ENCODE measurements at places on chromosomes 12 and 14.
A peak's percentile ranks its signal among the peaks of the same experiment; 100 is the strongest.

DNA sequence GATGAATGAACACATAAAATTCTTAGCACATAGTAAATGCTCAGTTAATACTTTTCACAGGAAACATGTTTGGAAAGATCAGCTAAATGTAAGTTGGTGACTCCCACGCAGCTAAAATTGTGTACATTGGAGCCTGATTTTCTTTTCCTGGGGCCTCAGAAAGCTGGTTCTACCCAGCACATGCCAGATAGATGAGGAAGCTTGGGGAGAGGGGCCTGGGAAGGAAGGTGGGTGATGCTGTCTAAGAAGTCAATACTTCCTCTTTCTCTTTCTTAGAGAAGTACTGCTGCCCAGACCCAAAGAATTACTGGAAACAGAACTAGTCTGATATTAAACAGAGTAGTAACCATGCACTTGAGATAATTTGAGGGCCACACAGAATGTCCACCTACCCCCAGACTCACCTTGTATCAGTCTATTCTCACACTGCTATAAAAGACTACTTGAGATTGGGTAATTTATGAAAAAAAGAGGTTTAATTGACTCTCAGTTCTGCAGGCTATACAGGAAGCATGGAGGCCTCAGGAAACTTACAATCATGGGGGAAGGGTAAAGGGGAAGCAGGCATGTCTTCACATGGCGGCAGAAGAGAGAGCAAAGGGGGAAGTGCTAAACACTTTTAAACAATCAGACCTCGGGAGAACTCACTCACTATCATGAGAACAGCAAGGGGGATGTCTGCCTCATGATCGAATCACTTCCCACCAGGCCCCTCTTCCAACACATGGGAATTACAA, 123.3 kb upstream of the MED13L start:
- peak; percentile 91 for DNase-seq

- no peak for DNase-seq
These were observed 82.6 kb upstream of the COCH start for GRCh38 chr14:30791522-30792351.

DNA sequence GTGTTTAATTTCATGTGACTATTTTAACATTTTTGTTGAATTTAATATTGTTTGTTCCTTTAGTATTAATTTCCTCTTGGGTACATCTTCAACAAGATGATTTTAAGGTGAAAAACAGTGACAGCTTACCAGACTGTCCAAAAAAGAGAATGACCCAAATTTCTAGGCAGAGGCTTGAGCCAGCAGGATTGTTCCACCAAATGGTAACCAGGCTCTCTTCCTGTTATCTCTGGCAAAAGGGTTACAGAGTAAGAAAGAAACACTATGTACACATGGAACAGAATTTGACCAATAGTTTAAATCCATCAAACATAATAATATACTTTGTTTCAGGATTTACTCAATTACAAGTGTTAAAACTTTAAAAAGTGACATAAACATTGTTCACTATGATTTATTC, 39.0 kb downstream of the YAF2 start:
- DNase-seq: no peak

DNA sequence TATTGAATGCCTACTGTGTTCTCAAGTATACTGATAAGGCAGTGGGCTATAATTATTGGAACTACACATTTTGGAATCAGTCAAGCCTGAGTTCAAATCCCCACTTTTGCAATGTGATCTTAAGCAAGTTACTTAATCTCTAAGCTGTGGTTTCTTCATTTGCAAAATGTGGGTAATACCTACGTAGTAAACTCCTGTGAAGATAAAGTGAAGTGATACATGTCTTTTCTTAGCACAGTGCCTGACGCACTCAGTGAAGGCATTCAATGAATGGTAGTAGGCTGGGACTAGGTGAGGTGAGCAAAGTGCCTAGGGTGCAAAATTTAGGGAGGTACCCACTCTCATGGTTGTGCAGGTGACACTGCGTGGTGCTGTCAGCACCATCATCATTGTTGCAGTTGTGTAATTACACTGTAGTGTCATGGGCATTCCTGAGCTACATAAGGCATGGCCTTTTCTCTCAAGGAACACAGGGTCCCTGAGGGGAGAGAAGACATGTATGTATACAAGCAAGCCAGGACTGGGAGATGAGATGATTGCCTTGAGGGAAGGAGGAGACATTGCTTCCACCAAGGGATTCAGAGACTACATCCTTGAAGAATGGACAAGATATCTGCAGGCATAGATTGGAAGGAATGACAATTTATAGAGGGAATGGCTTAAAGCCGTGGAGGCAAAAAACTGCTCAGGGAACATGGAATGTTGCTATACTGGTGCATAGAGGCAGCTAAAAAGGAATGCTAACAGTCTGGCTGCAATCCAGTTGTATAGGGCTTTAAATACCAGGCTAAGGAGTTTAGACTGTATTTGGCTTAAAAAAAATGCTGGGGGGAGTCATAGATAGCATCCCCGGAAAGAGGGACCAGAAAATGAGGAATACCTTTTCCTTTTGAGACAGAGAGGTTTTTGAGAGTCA, 129.2 kb upstream of the ARHGAP5 start:
- no peak for DNase-seq

DNA sequence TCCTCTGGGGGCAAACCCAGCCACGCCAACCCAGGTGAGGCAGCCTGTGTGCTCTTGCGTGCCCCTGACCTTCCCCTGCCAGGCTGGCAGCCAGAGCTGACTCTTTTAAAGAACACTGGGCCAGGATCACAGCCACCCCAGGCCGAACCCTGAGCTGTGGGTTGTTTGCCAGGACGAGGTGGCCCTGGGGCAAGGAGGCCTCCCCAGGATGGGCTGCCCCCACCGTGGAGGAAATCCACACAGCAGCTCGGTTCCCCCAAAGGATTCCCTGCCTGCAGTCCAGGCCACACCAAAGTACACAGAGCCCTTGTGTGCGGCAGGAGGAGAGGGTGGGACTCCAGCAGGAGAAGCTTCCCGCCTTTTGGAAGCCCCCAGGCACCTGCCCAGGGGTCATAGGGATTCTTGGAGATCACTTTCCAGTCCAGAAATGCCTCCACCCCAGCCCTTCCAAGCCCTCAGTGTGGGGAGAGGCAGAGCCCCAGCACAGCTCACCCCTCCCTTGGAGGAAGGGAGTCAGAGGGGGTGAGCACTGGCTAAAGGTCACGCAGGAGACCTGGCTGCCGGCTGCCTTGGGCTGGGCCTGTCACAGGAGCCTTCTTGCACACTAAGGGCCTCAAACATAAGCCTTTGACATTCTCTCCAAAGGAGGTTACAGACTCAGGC, 115.6 kb downstream of the CALM1 start:
- no peak for DNase-seq

DNA sequence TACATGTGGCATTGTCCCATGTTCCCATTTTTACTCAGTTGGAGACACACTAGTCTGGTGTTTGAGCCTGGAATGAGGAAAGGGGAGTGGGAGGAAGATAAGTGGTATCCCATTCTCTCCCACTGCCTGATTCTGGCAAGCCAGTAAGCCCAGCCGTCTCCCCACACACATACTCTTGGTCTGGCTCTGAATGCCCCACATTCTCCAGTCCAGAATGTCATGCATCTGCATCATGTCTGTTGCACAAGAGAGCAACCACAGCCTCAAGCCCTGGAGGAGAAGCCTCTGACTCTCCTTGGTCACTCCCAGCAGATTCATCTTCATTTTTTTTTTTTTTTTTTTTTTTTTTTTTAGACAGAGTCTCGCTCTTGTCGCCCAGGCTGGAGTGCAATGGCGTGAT, 48.0 kb downstream of the DRAM1 start:
- peak; percentile 93 for DNase-seq

DNA sequence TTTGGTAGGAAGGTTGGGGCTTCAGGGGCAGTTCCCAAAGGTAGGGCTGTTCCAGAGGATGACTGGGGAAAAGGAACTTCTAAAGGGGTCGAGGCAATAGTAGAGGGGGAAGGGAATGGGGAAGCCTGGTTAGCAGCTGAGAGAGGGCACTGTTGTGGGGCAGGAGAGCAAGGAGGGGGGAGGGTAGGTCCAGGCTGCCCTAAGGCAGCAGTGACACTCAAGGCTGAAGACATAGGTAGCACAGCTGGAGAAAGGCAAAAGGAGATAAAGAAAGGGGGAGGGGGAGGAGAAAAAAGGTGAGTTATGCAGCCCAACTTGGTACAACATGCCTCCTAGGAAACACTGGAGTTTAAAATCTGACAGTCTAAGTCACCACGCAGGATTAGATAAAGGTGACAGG, 3.9 kb downstream of the NACA start:
- no peak for DNase-seq

DNA sequence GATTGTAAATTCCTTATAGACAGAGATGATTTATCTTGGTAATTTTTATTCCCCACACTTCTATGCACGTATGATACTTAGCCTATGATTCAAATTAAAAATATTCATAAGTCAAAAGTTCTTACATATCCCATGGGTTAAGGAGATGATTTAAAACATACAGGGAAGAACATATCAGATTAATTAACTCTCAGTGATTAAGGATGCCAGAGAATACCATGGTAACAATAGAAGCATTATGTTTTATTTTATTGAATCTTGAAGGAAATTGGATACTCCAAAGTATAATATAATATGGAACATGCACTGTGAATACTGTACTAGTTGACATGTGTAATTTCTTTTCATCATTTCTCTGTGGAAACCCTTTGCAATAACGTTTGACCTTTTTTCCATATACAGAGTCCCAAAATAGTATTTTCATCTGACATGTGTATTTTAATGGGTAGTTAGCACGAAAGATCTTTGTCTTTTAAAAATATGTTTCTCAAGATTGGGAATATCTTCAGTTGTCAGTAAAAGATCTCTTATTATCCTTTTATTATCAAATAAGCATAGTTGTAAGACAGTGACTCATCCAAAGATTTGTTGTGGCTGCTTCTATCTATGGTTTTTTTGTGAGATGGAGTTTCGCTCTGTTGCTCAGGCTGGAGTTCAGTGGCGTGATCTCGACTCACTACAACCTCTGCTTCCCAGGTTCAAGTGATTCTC, 166.7 kb downstream of the RAD51B start:
- DNase-seq: no peak

GRCh38 chr14:99075771-99076375, 196.1 kb downstream of the BCL11B start:
- peak; percentile 75 for DNase-seq

DNA sequence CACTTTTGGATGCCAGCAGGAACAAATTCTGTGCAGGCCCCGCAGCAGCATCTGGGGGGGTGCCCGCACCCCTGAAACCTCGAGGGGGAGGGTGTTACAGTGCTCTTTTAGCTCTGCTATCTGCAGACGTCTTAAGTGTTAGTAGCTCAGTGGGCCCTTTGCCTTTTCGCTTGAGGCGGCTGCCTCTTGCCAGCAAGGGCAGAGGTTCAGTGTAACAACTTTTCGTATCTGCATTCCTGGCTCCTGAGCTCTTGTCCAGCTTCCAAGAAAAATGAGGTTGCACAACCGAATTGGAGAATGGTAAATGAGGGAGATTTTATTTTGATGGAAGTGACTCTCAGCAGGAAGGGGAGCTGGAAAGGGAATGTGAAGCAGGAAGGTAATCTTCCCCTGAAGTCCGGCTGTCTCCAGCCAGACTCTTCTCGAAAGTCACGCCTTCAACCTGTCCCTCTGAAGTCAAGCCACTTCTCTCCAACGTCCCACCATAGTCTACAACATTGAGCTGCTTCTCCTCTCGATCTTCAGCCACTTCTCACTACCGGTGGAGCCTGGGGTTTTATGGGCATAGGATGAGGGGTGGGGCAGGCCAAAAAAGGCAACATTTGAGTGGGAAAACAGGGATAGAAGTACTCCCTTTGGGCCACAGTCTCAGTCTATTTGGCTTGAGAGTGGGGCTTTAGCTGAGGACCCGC, 17.8 kb downstream of the TAS2R50 start:
- DNase-seq: no peak

DNA sequence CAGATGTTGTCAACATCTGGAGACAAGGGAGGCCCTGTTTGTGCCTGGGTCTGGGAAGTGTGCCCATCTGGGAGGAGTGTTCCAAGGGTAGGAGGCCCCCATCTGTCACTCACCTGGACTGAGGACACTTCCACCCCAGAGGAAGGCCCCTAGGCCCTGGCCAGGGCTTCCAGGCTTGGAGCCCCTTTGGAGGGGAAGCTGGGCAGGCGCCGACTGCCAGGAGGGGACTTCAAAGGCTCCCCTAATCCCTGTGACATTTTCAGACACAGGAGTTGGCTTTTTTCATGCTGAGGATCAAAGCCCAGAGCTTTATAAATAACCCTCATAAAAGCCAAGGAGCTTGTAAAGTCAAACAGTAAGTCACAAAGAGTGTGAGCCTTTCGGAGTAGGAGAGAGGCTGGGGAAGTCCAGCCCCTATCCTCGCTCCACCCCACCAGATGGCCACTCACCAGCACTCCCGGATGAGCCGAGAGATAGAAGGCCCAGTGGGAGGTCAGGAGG, 17.6 kb upstream of the FAM222A start:
- DNase-seq: no peak

- DNase-seq: no peak
These were observed 89.4 kb downstream of the BTG1 start for GRCh38 chr12:92056290-92056689.

GRCh38 chr12:123253641-123254459, 17.8 kb downstream of the CDK2AP1 start:
- DNase-seq: no peak

GRCh38 chr14:63276492-63277342, 42.0 kb downstream of the GPHB5 start:
- peak; percentile 49 for DNase-seq
